ENCODE measurements at places on chromosomes 4 and X.

- no peak for DNase-seq
These were observed 37.8 kb downstream of the LRP2BP start for GRCh38 chr4:185357733-185358440.

DNA sequence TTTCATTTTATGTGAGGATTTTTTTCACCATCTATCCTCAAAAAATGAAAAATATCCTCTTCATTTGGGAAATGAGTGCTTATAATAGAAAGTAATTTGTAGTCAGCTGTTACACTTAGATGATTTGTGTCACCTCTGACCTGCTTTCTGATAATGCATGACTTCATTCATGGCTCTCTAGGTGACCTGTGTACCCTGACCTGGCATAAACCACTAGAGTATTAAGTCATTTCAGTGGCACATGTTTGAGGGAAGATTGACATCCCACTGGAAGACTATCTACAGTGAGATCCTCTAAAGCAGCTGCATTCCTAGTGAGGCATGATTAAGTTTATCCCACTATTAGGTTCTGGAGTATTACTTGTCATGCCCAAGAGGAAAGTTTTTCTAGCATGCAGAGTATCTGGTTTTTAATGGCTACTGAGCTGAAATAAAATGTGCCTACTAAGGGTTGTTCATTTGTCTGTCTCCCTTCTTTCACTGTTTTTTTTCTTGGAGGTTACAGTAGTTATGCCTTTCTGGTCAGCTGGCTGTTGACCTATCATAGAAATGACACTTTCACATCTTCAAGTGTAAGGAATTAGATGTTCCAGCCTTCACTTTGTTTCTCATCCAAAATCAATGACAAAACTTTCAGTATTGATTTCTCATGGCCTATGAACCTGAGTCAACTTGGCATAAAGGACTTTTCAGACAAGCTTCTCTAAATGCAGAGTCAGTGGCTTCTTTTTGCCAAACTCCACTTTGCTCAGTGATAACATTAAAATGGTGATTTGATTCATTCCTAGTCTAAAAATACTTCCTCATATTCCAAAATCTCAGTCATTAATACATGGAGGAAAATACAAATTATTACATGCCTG is 33.1 kb downstream of the TET2 start:
- no peak for DNase-seq

DNA sequence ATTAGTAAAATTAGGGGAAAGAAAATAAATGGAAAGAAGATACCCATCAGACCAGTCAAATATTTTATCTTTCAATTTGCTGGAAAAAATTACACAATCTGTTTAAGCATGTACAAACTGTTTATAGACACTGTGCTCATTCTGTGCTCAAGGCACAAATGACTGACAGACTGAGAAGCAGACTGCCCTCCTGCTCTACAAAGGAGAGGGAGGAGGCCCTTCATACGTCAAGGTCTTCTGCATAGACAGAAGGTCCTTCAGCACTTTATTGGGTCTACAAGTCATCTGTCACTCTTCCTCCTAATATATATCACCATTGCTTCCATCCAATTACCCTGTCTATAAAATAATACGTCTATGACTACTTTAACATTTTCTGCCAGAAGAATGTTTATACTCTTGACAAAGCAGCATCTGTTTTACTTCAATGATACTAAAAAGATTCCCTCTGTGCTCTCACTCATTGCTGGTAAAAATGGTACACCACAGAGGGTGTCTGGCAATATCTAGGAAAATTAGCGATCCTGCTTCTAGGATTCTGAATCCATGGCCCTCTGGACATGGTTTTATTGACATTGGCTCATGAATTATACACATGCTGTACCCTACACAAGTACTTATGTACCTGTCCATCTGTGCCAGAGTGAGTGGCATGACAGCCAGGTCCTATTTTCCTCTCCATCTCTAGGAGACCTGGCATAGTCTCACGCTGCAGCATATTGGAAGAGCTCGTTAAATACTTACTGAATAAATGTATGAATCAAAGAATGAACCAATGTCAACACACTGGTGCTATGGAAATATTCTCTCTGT is 11.3 kb downstream of the SLC10A6 start:
- no peak for DNase-seq

- DNase-seq: no peak
These were observed 28.9 kb upstream of the ACSL1 start for GRCh38 chr4:184854673-184855072.

DNA sequence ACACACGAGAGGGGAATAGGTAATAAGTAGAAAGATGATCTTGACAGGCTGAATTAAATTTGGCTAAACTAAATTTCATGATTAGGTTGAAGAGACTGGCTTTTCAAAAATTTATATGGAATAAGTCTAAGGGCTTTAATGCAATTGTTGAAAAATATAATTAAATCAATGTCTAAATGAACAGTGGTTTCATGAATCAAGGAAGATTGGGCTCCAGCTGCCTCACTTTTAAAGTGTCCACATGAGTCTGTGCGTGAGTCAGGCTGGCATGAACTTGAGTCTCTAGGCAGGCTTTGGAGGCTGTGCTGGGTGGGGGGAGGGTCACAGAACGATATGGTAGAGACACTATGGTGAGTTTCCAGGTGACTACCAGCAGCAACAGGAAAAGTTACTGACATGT is 111.9 kb downstream of the SORBS2 start:
- no peak for DNase-seq

DNA sequence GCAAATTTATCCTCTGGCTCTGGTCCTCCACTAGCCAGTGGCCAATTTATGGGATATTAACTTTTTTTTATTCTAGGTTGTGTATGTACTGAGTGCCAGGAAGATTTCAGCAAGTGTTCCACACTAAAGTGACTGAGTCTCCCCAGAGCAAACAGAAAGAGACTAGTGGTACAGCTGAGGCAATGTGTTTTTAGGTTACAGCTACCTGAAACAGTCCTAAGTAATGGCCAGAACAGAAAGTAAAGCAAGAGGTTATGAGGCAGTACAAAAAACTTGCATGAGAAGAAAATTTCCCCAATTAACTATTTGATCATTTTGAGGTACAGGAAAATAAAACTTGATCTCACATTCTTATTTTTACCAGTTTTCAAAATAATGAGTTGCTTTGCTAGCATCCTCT is 31.2 kb downstream of the PRDM8 start:
- no peak for DNase-seq

- no peak for DNase-seq
These were observed 329.9 kb upstream of the SLC7A11 start for GRCh38 chr4:138572007-138572406.

DNA sequence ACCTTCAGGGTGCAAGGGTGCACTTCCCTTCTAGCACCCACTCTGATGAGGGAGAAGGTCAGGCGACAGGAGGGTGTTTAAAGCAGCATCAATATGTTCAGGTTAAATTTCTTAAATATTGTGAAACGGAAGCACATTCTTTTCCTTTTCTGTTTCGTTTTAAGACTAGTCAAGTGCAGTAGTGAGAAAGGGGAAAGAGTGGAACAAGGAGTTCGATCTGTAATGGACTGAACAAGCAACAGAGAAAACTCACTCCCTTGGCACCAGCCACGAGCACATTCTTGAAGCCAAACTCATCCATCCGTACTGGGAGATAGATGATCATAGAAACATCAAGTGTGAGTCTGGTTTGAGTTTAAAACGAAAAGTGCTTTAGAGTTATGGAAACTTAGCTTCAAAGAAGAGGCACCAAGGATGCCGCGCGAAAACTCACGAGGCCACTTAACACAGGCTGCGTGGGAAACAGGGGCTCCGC is 815 bp downstream of the FAM53A start:
- no peak for DNase-seq

DNA sequence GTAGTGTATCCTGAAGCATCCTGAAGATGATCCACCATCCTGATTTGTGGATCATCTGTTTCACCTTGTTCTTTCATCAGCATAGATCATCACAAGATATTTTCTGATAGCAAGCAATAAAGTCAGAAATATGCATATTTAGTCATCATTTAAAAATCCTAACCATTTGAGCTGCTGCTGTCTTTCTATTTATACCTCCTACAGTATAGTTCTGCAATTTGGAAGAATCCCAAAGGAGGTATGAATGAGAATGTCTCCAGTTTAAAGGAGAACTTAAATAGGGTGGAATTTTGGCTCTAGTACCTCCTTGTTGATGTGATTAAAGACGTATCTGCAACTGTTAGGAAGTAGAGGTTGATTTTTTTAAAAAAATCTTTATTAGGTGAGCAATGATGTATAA is 7.6 kb downstream of the SLC25A14 start:
- no peak for DNase-seq

DNA sequence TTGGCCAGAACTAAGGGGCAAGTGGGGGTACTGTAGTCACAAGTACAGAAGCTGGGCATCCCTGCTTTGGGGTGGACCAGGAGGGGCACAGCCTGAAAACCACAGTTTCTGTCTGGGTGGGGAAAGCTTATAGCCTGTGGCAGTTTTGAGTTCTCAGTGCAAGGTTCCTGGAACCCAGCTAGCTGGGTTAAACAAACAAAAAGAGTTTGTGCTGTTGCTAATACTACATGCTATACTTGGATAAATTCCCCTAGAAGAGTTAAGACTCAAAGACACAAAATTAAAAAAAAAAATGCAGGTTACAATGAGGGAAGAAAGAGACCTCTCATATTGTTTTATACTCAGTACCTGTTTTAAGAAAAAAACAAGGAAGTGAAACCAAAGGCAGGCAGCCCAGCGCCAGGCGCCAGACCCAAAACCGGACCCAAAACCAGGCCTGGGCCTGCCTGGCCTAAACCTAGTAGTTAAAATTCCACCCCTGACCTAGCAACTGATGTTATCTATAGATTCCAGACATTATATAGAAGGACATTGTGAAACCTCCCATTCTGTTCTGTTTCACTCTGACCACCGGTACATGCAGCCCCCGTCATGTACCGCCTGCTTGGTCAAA is 50.8 kb downstream of the SLC2A9 start:
- no peak for DNase-seq

- DNase-seq: no peak
These were observed 56.5 kb downstream of the BMPR1B start for GRCh38 chr4:94814237-94814636.

DNA sequence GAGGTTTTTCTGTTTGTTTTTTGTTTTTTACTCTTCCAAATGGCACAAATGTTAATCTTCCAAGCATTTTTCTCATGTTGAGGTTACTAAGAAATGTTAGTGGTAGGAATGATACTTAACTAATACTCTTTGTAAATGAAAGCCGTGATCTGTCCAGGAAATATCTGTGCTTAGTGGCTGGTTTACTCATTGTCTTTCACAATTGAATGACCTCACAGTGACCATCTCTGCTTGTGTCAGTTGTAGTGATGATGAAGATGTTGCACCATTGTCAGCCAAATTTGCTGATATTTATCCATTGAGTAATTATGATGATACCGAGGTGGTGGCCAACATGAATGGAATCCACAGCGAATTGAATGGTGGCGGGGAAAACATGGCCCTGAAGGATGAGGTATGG is 93.5 kb downstream of the TNIP2 start:
- DNase-seq: no peak

- DNase-seq: no peak
These were observed 87.9 kb downstream of the EVC start for GRCh38 chr4:5798946-5799345.

GRCh38 chr4:70709611-70710205 is 12.1 kb upstream of the RUFY3 start:
- no peak for DNase-seq

GRCh38 chr4:140286456-140286855 is 87.0 kb upstream of the SCOC start:
- DNase-seq: no peak

- no peak for DNase-seq
These were observed 34.4 kb upstream of the GK2 start for GRCh38 chr4:79442422-79442821.

GRCh38 chr4:39591290-39591689 is 47.4 kb downstream of the SMIM14 start:
- DNase-seq: no peak

GRCh38 chrX:8043121-8043520 is 115.9 kb upstream of the PNPLA4 start:
- DNase-seq: no peak

GRCh38 chr4:88549815-88550214 is 26.2 kb upstream of the PYURF start:
- DNase-seq: no peak

GRCh38 chrX:11751261-11751660 is 6.8 kb upstream of the MSL3 start:
- DNase-seq: no peak

DNA sequence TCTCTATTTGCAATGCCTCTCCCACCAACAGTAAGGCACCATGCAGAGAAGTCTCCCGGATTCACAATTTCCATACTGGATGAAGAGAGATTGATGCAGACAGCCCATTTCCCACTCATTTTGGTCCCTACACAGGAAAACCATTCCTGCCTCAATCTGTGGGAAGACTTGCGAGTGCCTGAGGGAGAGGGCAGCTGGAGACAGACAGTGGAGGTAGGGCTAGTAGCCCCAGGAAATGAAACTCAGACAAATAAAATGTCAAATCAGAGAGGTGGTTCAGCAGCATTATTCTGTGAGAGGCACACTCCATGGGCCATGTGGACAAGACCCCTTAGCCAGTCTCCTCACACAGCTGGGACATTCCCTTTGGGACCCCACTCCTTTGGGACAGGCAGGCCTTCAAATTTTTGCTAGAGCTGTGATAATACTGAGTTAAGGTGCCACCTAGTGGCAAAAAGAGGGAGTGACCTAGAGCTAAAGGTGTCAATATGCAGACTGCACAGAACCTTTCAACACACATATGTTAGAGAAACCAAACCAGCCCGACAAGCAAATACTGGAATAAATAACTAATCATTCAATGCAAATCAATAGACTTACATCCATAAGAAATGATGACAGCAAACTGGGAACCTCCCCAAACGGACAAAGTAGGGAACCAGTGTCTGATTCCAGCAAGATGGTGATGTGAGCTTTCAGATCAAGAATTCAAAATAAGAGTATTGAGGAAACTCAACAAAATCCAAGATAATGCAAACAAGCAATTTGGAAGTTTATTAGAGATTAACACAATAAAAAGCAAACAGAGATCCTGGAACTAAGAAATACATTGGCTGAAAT is 1865.3 kb upstream of the AGA start:
- no peak for DNase-seq

DNA sequence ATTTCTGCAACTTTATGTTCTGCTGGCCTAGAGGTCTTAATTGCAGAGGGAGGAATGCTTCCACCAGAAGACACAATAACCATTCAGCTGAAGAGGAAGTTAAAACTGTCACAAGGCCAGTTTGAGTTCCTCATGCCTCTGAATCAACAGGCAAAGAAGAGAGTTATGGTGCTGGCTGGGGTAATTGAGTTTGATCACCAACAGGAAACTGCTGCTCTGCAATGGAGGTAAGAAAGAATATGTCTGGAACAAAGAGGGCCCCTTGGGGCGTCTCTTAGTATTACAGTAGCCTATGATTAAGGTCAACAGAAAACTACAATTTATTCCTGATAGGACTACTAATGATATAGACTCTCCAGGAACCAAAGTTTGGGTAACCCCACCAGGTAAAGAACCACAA is 744.0 kb downstream of the FSTL5 start:
- DNase-seq: no peak

DNA sequence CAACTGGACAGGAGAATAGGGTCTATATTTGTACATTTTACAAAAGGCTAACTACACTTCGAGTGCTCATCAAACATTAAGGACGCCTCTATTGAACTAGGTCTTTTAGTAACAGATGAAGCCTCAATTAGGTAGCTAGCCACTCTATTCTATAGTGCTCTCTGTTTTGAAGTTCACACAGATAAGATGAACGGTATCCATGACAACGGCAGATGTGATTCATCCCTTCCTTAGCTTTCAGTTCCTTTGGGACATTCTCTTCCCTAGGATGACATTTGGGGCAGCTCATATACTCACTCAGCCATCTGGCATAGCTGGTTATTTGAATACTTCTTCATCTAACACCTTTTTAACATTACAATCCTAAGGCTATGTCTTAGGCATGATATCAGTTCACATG is 62.4 kb upstream of the WDFY3 start:
- no peak for DNase-seq
